Kidney epithelial cell (primary cell): ENCODE measurements at places on chromosomes 12 and 14. TPM values are rescaled to one million over a fixed set of nuclear protein-coding genes. Genes with fewer than 3 reads are reported as not detected.

Gene ACSM4
- not detected in 2 replicates for total RNA-seq

Gene BAZ2A
- total RNA-seq, result 37.9 and 49.9 TPM in 2 replicates

Gene LRTM2
- not detected in 2 replicates for total RNA-seq

Gene FRMD6
- 206 and 228 TPM in 2 replicates for total RNA-seq

Gene RIMKLB
- 26.2 and 30.0 TPM in 2 replicates for total RNA-seq

Gene FGF6
- not detected in 2 replicates for total RNA-seq

Gene TAS2R14
- 2.5 and 3.1 TPM in 2 replicates for total RNA-seq

Gene ISM2
- 0.13 and 1.2 TPM in 2 replicates for total RNA-seq

Gene GPRC5D
- not detected in 2 replicates for total RNA-seq

Gene RHNO1
- total RNA-seq, result 18.8 and 20.3 TPM in 2 replicates

Gene BTBD6
- total RNA-seq, result 45.8 and 48.9 TPM in 2 replicates

Gene FLVCR2
- 0.75 and 1.0 TPM in 2 replicates for total RNA-seq

Gene BICDL1
- 7.9 and 9.2 TPM in 2 replicates for total RNA-seq

Gene CD63
- 1,013 and 1,149 TPM in 2 replicates for total RNA-seq

Gene AMDHD1
- 0.41 and 0.67 TPM in 2 replicates for total RNA-seq

Gene GLT8D2
- total RNA-seq, result 1.1 and 1.8 TPM in 2 replicates

Gene MIP
- not detected in 2 replicates for total RNA-seq

Gene GNB3
- total RNA-seq, result 0.34 and 0.38 TPM in 2 replicates

Gene TSPAN9
- total RNA-seq, result 17.7 and 18.5 TPM in 2 replicates

Gene PTGDR
- not detected in 2 replicates for total RNA-seq

Gene ETFBKMT
- 0.55 and 1.5 TPM in 2 replicates for total RNA-seq

Gene PLXNC1
- total RNA-seq, result 0.21 and 0.55 TPM in 2 replicates

Gene KCNC2
- total RNA-seq, result 0.14 TPM in 1 of 2 replicates, not detected in the other

Gene TUBA1C
- 544 and 682 TPM in 2 replicates for total RNA-seq

Gene FIGNL2
- total RNA-seq, result 2.1 and 2.6 TPM in 2 replicates

Gene COA8
- 83.8 and 86.7 TPM in 2 replicates for total RNA-seq

Gene KLRF1
- total RNA-seq, result 0.17 TPM in 1 of 2 replicates, not detected in the other

Gene DIO3
- 0.13 and 0.27 TPM in 2 replicates for total RNA-seq

Gene IFNG
- not detected in 2 replicates for total RNA-seq

Gene RNASE3
- not detected in 2 replicates for total RNA-seq

Gene PRKD1
- 4.3 and 7.2 TPM in 2 replicates for total RNA-seq

Gene EPYC
- total RNA-seq, result not detected in 2 replicates

Gene OR6C2
- not detected in 2 replicates for total RNA-seq
